ENCODE measurements at places on chromosomes 2 and 18.

GRCh38 chr2:85445316-85446295 lies 27.1 kb downstream of the SH2D6 start:
- no peak for DNase-seq

- DNase-seq = no peak
These were observed 42.2 kb upstream of the LINC00305 start for GRCh38 chr18:64191069-64191468.

GRCh38 chr2:11925295-11926066 lies 179.0 kb downstream of the LPIN1 start:
- DNase-seq = no peak

GRCh38 chr2:192002418-192002817 lies 155.5 kb upstream of the CAVIN2 start:
- no peak for DNase-seq

DNA sequence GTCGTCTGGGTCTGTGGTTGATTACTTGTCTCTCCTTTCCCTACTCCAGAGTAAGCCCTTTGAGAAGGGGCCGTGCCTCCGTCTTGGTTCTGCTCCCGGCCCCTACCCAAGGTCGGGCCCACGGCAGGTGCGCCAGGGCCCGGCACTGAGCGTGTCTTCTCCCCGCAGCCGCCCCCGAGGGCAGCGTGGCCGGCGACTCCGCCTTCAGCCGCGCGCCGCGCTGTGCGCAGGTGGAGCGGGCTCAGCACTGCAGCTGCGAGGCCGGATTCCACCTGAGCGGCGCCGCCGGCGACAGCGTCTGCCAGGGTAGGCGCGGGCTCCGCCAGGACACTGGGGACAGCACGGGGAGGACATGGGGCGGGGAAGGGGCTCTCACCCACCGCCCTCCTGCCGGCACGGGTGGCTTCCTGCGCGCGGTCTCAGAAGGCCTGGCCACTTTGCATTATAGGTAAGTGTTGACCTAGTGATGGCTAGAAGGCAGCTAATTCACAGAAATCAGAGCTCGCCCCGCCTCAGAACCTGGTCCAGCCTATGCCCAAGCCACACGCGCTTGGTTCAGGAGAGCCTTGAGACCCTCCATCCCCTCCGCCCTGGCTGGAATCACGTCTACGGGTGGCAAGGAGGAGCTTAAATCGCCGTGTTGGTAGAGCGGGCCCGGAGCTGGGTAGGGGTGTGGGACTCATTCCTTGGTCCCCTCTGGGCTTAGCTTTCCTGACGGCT lies 43.5 kb downstream of the FBLN7 start:
- DNase-seq = no peak

GRCh38 chr18:30997223-30997622 lies 45.3 kb downstream of the DSC3 start:
- no peak for DNase-seq

DNA sequence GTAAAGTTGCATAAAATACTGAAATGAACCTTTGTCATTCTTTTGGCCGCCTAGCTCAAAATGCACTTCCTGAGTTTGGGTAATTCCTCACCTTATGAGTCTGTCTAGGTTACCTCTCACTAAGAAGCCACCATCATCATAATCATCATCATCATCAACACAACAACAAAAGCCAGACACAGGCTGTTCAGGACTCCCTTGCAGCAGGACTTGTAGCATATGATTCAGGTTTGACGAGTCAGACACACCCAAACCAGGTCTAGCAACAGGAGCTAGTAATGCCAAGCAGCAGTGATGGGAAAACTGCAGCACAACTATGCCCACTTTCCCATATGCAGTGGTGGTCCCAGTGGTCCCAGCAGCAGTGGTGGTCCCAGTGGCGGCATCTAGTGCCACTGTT lies 2.8 kb upstream of the SGO2 start:
- no peak for DNase-seq

- no peak for DNase-seq
These were observed 276.9 kb upstream of the CHAC2 start for GRCh38 chr2:53490659-53491058.

DNA sequence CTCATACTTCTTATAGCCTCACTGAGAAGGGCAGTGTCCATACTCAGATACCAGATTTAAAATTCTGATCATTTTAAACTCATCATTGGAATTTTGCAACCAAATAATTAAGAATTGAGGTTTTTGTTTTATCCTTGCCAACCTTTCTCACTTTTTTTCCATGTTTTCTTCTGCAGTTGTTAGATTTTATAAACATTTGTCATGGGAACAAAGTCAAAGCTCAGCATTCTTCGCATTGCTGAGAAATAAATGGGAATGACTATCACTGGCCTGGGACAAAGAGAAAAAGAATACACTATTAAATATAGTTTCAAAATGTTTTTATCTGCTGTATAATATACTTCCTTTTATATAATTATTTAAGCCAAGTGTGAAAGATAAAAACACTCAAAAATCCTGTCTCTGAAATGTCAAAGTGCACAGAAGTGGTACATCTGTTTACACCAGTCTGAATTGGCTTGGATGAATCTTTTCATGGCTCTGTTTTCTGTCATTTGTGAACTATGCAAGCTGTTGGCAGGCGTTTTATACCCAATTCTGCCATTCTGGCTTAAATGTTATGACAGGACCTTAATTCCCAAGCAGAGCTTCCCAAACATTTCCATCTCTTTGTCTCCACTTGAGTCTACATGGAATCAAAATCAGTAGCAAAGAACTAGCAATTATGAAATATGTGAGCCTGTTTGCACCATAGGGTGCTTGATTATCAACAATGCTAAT lies 249.3 kb upstream of the SYT4 start:
- DNase-seq = no peak

DNA sequence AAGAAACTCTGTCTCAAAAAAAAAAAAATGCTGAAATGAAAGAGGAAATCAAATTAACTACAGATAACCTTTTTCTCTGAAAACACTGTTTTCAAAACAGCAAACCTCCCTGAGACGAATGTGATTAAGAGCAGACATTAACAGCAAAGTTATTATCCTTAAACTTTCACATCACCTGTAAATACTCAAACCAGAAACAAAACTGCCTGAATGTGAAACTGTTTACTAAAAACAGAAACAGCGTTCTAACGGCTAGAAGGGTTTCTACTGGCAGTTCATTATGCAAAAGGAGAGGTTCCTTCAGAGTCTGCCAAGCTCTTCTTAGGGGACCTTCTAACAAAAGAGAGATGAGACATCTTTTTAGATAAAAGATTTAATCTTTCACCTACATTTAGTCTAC lies 45.9 kb downstream of the PNO1 start:
- DNase-seq = no peak

DNA sequence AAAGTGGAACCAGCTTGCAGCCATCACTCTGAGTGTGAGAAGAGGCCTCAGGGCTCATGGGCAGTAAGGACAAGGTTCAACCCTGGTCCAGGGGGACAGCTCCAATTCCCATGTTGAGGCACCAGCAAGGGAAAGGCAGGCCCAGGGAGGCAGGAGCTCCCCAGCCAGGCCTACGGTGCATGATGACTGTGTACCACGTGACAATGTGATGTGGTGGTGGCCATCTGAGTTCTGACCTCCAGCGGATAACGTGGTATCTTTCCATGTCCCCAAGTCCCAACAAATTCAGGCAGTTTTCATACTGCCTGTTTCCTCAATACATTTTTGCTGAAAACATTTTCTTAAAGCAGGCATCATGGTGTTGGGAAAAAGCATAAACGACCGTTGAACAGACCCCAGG lies 36.1 kb upstream of the COL6A3 start:
- no peak for DNase-seq

GRCh38 chr2:19140463-19141208 lies 217.8 kb downstream of the OSR1 start:
- DNase-seq = peak; percentile 29

GRCh38 chr2:230592775-230593174 lies 119.9 kb upstream of the CAB39 start:
- DNase-seq = no peak

DNA sequence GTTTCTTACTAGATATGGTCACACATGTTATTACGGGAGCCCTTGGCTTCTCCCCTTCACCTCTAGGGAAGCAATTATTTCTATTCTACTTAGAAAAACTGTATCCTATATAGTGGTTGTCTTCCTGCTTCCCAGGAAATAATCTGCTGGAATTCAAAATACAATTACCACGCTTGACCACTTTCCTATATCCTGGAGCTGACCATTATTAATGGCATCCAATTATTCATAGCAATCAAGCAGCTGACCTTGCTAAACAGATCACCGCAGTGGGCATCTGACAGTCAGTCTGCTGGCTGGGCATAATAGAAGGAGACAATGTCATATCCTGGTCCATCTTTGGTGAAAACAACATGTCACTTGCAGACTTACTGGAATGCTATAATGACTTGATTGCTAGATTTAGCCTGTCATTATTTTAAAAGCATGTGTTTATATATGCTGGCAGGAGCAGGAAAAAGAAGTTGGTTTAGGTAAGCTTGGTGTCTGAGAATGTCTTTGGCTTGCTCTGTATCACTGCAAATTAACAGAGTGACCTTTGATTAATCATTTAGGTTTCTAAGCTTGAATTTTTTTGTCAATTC lies 325.6 kb upstream of the FAM98A start:
- no peak for DNase-seq

DNA sequence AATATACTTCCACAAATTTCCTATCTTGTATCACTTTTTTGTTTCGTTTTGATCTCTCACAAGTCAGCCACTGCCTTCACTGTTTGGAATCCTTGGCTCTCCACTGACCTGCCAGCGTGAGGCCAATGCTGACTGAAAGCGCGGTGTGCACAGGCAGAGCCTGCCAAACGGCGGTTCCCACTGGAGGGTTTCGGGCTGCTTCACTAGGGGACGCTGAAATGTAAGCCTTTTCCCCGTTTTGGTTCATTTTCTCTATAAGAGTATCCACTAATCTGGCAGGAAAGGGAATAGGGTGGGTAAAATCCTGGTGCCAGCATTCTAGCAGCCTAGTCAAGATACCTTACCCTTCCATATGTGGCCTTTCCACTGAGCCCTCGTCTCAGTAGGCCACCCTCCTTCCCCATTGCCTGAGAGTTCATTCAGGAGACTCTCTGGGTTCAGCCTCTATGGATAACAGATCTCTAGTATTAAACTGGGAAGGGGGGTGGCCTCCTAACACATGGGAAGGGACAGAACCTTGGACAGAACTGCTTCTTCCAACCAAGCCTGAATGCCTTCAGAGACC lies 91.5 kb downstream of the DYM start:
- no peak for DNase-seq

DNA sequence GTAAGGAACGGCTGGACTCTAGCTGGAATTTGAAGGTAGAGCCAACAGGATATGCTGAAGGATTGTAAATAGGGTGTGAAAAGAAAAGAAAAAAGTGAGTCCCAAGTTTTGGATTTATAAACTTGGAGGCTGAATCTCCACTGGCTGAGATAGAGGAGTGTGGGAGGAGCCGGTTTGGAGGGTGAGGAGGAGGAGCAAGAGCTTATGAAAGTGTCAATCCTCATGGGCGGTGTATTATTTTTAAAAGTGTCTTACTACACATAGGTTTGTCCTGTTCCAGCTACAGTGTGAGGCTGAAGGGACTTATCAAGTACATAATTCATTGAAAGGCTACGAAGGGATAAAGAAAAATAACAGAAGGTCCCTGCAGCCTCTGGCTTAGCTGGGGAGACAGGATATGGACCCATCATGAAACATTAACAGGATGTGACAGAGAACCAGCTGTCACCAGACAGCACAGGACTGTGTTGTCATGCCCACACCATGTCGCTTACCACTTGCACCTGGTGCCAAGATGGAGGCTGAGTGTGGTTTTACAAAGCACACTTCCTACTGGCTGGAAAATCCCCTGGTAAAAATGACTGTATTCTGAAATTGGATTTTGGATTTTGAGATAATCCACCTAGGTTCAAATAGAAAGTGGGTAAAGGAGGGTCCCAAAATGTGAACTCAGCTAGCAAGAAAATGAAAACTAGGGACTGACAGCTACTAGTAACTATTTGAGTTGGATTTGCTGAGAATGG lies 2.5 kb upstream of the MREG start:
- no peak for DNase-seq

DNA sequence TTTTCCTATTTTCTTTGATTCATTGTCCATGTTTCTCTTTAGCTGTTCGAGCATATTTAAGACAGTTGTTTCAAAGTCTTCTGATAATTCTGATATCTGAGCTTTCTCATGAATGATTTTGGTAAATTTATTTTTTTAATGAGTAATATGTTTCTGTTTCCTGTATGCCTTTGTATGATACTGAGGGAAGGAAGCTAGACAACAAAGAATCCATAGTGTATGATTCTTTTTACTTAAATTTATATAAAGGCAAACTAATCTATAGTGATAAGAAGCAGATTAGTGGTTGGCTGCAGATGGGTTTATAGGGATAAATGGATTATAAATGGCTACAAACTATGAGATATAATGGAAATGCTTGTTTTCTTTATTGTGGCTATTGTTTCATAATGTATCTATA lies 352.7 kb upstream of the CDH2 start:
- no peak for DNase-seq

GRCh38 chr18:77343846-77344510 lies 94.3 kb downstream of the GALR1 start:
- DNase-seq = no peak

DNA sequence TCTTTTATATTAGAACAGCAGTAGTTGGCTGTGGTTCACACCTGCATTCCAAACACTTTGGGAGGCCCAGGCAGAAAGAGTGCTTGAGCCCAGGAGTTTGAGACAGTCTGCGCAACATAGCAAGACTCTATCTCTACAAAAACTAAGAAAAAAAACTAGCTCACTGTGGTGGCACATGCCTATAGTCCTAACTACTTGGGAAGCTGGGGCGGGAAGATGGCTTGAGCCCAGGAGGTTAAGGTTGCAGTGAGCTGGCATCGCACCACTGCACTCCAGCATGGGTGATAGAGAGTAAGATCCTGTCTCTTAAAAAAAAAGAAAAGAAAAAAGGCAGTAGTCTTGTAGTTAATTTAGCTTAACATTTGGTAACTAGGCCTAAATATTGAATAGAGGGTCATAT lies 136.6 kb downstream of the AGPS start:
- no peak for DNase-seq

DNA sequence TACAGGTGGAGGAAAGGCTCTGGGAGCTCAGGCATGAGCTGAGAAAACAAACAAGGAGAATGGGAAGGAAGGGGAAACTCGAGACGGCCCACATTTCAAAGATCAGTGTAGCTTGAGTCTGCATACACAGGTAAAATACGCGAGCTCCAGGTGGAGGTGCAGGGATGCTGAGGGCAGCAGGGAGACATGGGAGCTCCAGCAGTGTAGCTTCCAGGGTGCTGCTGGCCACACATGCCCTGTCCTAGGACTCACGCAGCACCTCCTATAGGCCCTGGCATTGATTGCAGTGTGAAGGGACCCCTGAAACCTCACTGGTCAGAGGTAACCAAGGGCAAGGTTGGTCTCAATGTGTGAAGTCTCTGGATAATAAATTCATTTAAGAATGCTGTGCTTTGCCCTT lies 362.8 kb upstream of the HS6ST1 start:
- no peak for DNase-seq

DNA sequence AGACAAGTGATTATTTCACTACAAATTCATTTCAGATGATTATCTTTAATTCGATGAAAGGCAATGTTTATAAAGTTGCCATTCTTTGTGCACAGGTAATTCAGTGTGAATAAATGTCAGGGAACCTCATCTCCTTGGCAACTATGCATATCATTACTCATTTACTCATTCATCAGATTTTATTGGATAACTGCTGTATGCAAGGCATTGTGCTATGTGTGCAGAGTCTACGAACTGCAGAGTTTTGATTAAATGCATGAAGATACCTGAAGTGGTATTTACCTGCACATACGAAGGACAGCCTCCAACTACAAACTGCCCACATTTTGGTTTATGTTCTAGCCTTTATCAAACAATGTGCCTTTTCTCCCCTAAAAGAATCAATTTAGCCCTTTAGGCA lies 3.5 kb downstream of the RND3 start:
- DNase-seq = no peak

- no peak for DNase-seq
These were observed 7.0 kb downstream of the KIF5C start for GRCh38 chr2:148882051-148882450.

Data from SW 1271 (cell line).